Skin of body (tissue), 3 donors: ENCODE measurements at places on chromosomes 11 and 22. TPM values are rescaled to one million over a fixed set of nuclear protein-coding genes. Genes with fewer than 3 reads are reported as not detected.

GRCh38 chr11:83093634-83094033, 21.9 kb upstream of the RAB30 start:
- no peak for DNase-seq

DNA sequence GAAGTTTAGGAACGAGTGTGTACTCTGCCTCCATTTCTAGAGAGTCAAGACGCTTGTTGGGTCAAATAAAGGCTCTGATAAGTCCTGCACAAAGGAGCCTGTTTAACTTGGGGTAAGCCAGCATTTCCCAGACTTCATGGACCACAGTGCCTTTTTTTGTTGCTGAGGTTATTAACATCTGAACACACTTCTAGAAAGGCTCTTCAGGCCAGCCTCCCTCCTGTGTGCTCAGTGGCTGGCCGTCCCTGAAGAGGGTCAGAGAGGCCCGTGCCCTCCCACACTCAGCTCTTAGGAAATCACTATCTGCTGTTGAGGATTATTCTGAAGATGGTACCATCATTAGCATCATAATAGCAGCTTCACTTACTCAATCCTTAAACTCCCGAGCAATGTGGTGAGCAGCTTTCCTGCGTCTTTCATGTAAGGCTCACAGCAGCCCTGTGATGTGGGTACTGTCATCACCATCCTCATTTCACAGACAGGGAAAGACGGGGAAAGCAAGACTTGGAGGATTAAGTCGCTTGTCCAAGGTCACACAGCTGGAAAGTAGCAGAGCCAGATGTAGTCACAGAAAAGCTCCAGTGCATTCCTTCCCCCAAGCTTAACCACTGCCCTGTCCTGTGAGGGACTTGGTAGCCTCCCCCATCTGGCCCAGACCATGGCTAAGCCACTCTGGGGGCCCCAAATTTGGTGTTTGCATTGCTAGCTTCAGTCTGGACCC, 71.3 kb downstream of the TSPAN18 start:
- DNase-seq = peak; percentile 67

- no peak for DNase-seq
Observed at GRCh38 chr22:45154383-45154782, 9.3 kb upstream of the NUP50 start.

GRCh38 chr11:62560566-62561103, 13.1 kb downstream of the EEF1G start:
- DNase-seq = peak; percentile 78

DNA sequence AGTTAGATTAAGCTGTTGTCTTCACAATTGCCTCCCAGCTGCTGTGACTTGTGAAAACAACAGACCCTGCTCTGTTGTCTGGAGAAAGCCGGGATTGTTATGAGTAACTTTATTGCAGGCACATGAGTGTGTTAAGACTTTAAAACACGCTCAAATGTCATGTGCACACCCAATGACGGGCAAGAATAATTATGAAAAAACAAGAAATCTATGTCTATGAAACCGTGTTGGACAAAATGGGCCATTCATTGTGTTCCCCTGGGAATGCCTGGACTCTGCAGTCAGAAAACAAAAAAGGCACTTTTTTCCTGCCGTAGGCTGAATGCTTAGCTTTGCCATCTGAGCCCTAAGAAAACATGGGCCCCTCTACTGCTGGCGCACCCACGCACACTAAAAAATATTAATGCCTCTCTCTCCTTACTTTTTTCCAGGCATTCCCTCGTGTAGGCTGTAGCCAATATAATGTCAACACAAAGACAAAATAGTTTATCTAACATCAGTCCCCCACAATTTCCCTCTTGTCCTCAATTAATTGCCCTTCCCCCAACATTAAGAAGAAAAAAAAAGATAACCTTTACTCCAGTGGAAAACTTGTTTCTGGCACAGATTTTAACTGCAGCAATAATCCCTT, 207.9 kb downstream of the SOX6 start:
- DNase-seq = peak; percentile 50

DNA sequence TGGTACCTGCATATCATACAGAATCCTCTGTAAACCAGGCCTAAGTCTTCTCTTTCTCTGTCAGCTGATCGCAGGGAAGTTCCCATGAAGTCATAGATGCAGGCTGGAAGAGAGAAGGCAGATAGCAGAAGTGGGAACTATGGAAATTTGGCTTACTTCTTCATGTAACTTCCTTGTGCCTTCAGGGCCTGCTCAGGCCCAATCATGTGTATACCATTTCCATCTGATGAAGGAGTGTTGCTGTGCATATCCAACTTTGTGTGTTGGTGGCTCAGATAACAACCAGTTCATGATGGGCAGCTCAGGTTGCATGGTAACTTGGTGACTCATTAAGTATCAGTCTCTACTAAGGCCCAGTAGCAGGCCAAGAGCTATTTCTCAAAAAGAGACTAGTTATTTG, 53.1 kb upstream of the CEP295 start:
- DNase-seq = no peak

GRCh38 chr22:36463783-36464184, 17.7 kb downstream of the TXN2 start:
- DNase-seq = no peak

The DERL3 gene
- total RNA-seq = 0.49 TPM

The BATF2 gene
- total RNA-seq = 0.20 TPM

The KCNE3 gene
- total RNA-seq = 3.9 TPM

The INPP5J gene
- total RNA-seq = 0.39 TPM

The SESN3 gene
- 70.0 TPM for total RNA-seq

The RHOD gene
- total RNA-seq = 11.7 TPM
